B cell (primary cell): ENCODE measurements at places on chromosomes 3 and 15. TPM values are rescaled to one million over a fixed set of nuclear protein-coding genes. Genes with fewer than 3 reads are reported as not detected.

DNA sequence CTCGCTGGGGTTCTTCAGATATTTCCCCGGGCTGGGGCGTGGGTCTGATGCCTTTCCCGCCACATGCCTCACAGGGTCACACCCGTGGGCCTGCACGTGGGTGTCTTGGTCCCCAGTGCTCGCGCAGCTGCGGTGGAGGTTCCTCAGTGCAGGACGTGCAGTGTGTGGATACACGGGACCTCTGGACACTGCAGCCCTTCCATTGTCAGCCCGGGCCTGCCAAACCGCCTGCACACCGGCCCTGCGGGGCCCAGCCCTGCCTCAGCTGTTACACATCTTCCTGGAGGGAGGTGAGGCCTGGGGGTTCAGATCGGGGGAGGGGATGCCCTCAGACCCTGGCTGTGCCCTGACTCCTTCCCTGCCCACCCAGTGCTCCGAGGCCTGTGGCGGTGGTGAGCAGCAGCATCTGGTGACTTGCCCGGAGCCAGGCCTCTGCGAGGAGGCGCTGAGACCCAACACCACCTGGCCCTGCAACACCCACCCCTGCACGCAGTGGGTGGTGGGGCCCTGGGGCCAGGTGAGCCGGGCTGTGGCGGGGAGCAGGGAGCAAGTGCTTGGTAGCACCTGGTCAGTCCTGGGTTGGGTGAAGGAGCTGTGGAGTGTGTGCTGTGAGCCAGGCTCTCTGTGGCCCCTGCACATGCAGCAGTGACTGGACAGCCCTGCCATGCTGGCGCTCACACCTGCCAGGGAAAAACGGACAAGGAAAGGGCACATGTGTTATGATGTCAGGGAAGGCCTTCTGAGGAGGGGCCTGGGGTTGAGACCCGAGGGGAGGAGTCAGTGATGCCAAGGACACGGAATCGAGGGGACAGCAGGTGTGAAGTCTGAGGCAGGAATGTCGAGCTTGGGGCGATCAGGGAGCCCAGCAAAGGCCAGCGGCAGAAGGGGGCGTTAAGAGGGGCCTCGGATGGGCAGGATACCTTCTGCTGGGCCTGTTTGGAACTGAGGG, 88.9 kb downstream of the TBC1D2B start:
- H3K27me3 ChIP-seq, result no peaks in the 10 kb centered on the region
- peaks cover 24% of the 10 kb centered on the region for H3K4me1 ChIP-seq
- no peak overlapping the region for H3K4me3 ChIP-seq
- no peak overlapping the region for H3K27ac ChIP-seq
- no peaks in the 10 kb centered on the region for H3K36me3 ChIP-seq
- no peak for DNase-seq

GRCh38 chr3:16407366-16407765, 106.1 kb downstream of the RFTN1 start:
- H3K4me1 ChIP-seq, result peaks cover 15% of the 10 kb centered on the region
- peaks cover 38% of the 10 kb centered on the region for H3K36me3 ChIP-seq
- no peak overlapping the region for H3K4me3 ChIP-seq
- H3K27ac ChIP-seq, result no peak overlapping the region
- no peak for DNase-seq

GRCh38 chr15:91881569-91882297, 28.2 kb downstream of the SLCO3A1 start:
- no peaks in the 10 kb centered on the region for H3K4me1 ChIP-seq
- no peaks in the 10 kb centered on the region for H3K36me3 ChIP-seq

DNA sequence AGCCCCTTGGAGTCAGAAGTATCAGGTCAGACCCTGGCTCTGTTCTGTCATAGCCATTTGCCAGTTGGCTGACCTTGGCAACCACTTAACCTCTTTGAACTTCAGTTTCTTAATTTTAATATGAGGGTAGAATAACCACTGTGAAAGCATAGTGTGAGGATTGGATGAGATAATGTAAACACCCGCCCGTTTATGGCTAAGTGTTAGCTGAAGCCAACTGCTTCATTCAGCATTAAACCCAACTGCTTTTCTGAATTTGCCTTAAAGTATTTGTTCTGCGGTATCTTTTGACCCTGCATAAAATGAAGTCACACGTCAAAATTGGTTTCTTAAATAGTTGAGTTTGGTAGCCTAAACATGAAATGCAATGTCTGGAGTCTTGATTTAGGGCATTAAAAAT, 121.5 kb upstream of the ABHD17C start:
- peaks cover 3% of the 10 kb centered on the region for H3K27me3 ChIP-seq
- H3K4me1 ChIP-seq, result no peaks in the 10 kb centered on the region
- H3K36me3 ChIP-seq, result no peaks in the 10 kb centered on the region
- no peak overlapping the region for H3K4me3 ChIP-seq

DNA sequence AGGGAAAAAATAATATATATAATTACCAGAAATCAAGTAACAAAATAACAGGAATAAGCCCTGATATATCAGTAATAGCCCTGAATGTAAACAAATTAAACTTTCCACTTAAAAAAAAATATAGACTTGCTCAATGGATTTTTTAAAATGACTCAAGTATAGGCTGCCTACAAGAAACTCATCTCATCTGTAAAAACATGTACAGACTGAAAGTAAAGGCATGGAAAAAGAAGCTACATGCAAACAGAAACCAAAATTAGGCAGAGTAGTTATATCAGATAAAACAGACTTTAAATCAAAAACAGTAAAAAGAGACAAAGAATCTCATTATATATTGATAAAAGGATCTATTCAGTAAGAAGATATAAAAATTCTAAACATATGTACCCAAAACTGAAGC, 82.4 kb upstream of the STT3B start:
- no peak overlapping the region for H3K27ac ChIP-seq
- H3K27me3 ChIP-seq, result no peaks in the 10 kb centered on the region
- H3K4me3 ChIP-seq, result no peak overlapping the region

- H3K27ac ChIP-seq, result no peak overlapping the region
- DNase-seq, result no peak
- no peaks in the 10 kb centered on the region for H3K27me3 ChIP-seq
- H3K4me3 ChIP-seq, result no peak overlapping the region
Observed at GRCh38 chr3:185292238-185292637, 38.4 kb upstream of the EHHADH start.

Gene FETUB
- polyA plus RNA-seq, result not detected in 2 replicates

Gene SCN11A
- polyA plus RNA-seq, result 0.07 and 0.14 TPM in 2 replicates

Gene SMCO1
- polyA plus RNA-seq, result not detected in 2 replicates

DNA sequence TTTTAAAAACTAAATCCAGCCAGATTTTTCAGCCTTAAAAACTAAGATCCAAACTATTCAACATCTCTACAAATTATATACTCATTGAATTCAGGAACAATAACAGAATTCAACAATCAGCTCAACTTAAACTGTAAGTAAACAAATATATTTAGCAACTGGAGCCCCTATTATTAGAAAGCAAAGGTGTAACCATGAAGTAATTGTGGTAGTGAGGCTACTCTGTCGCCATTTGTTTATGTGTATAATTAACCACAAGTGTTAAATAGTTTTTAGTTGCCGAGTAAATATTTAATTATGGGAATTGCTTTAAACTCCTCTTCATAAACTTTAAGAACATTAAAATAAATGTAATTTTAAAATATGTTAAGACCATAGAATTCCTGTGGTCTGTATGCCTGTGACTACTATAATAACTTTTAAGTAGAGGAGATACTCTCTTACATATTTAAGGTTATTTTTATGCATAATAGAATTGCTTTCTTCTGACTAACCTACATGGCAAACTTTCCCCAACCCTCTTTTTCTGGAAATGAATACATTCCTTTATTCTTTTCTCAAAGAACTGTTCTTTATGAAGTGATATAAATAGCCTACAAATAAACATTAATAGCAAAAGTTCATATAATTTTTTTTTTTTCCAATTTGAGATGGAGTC, 51.2 kb downstream of the MFN1 start:
- no peak overlapping the region for H3K27ac ChIP-seq
- H3K36me3 ChIP-seq, result peaks cover 48% of the 10 kb centered on the region
- H3K4me1 ChIP-seq, result no peaks in the 10 kb centered on the region
- DNase-seq, result no peak
- no peaks in the 10 kb centered on the region for H3K27me3 ChIP-seq
- no peak overlapping the region for H3K4me3 ChIP-seq

DNA sequence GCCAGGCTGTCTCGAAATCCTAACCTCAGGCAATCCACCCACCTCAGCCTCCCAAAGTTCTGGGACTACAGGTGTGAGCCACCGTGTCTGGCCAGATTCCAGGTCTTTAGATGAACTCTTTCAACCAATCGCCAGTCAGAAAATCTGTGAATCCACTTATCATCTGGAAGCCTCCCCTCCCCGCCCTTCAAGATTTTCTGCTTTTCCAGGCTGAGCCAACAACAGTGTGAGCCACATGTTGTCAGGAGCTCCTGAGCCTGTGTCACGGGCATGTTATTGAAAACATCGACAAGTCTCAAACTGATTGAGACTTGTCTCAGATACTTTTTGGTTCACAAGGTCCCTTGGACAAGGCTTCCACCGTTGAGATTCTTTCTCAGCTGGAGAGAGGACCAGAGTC, 52.0 kb upstream of the TRPM1 start:
- H3K27ac ChIP-seq, result no peak overlapping the region
- no peaks in the 10 kb centered on the region for H3K36me3 ChIP-seq
- no peak overlapping the region for H3K4me3 ChIP-seq
- H3K4me1 ChIP-seq, result no peaks in the 10 kb centered on the region
- no peak for DNase-seq

DNA sequence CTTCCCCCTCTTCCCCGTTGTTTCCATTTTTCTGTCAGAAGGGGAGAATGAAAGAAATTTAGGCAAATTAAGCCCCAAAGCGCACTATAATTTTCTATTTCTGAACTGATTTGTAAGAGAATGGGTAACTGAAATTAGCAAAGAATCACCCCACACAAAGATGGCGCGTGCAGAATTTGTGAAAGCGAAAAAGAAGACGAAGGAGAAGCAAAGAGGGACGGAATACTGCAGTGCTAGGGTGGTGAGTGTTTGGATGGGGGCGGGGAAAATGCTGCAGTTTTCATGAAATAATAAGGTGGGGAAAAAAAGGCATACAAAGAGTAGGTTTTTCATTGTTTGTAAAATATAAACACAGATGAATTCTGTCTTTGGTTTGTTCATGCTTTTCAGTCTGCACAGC, 4.6 kb upstream of the CTNNB1 start:
- DNase-seq, result no peak
- no peaks in the 10 kb centered on the region for H3K36me3 ChIP-seq
- no peaks in the 10 kb centered on the region for H3K27me3 ChIP-seq
- H3K4me3 ChIP-seq, result no peak overlapping the region
- peaks cover 14% of the 10 kb centered on the region for H3K4me1 ChIP-seq

DNA sequence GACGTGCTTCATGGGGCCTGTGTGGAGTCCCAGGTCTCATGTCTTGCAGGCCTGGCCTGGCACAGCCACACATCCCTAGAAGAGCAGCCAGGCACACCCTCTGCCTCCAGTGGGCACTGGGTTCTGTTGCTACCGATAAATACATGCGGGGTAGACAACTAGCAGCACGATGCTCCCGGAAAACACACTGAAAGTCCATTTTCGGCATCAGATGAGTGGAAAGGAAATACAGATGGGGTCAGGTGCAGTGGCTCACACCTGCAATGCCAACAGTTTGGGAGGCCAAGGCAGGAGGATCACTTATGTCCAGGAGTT, 165.1 kb downstream of the NSMCE3 start:
- H3K4me3 ChIP-seq, result no peak overlapping the region
- H3K27ac ChIP-seq, result no peak overlapping the region
- DNase-seq, result no peak
- no peaks in the 10 kb centered on the region for H3K36me3 ChIP-seq
- no peaks in the 10 kb centered on the region for H3K27me3 ChIP-seq

- H3K36me3 ChIP-seq, result peaks cover 6% of the 10 kb centered on the region
- DNase-seq, result peak; percentile 60
- H3K4me3 ChIP-seq, result no peak overlapping the region
Observed at GRCh38 chr15:84690342-84690741, 25.6 kb downstream of the SEC11A start.

DNA sequence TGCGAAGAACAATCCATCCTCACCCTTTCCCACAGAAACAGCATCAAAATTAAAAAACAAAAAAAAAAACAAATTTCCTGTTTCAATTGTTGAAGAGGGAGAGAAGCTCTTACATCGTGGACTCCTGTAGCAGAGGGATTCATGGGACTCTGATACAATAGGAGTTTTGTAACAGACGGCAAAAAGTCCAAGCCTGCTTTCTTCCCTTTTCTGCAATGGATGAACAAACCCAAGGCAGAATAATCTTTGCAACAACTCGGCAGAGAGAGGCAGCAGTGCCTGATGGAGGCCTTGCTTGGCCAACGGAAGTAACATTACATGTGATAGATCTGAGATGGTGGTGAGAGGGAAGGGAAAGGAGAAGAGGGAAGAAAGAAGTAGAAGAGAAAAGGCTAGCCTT, 26.9 kb downstream of the CCR4 start:
- H3K27me3 ChIP-seq, result no peaks in the 10 kb centered on the region
- H3K4me1 ChIP-seq, result no peaks in the 10 kb centered on the region
- no peak overlapping the region for H3K4me3 ChIP-seq

DNA sequence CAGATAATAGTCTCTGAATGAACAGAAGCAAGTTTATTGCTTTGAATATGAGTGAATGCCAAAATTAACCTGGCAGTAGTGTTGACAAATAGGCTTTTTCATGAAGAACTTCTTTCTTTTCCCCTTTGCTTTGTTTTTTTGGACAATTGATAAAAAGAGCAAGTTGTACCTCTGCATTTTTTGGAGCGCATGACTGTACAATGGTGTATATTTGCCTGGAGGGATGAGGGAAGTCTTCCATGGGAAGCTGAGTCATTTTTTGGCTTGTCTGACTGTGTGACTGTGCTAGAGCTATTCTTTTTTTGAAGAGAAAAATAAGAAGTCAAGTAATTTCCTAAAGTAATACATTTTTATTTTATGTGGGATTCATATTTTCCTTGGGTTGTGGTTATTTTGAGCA, 186.9 kb downstream of the KLHL25 start:
- DNase-seq, result no peak
- no peak overlapping the region for H3K4me3 ChIP-seq
- no peaks in the 10 kb centered on the region for H3K4me1 ChIP-seq
- H3K27me3 ChIP-seq, result no peaks in the 10 kb centered on the region
- no peak overlapping the region for H3K27ac ChIP-seq
- peaks cover 49% of the 10 kb centered on the region for H3K36me3 ChIP-seq

Gene OXTR
- 0.13 and 0.14 TPM in 2 replicates for polyA plus RNA-seq

- H3K27me3 ChIP-seq, result no peaks in the 10 kb centered on the region
- H3K4me1 ChIP-seq, result no peaks in the 10 kb centered on the region
- peaks cover 7% of the 10 kb centered on the region for H3K36me3 ChIP-seq
- peak overlapping the region; percentile 62 for H3K27ac ChIP-seq
Observed at GRCh38 chr15:85730001-85730820, 64.5 kb downstream of the KLHL25 start.

Gene LRRC34
- 2.5 and 3.5 TPM in 2 replicates for polyA plus RNA-seq

GRCh38 chr3:37546876-37547275, 314.8 kb upstream of the CTDSPL start:
- DNase-seq, result no peak
- no peaks in the 10 kb centered on the region for H3K4me1 ChIP-seq
- no peaks in the 10 kb centered on the region for H3K27me3 ChIP-seq
- H3K36me3 ChIP-seq, result no peaks in the 10 kb centered on the region

Gene PPARG
- 0.12 TPM in 1 of 2 replicates, not detected in the other for polyA plus RNA-seq

GRCh38 chr3:9955611-9956352, 3.6 kb upstream of the PRRT3 start:
- H3K27me3 ChIP-seq, result peaks cover 12% of the 10 kb centered on the region
- no peaks in the 10 kb centered on the region for H3K36me3 ChIP-seq
- no peak overlapping the region for H3K4me3 ChIP-seq
- DNase-seq, result no peak
